ENCODE measurements at places on chromosomes 1 and 21. TPM values are rescaled to one million over a fixed set of nuclear protein-coding genes. Genes with fewer than 3 reads are reported as not detected.

- DNase-seq, result peak; percentile 64
Observed at GRCh38 chr1:67332653-67333529, 25.2 kb downstream of the IL12RB2 start.

GRCh38 chr1:223308136-223308535 is 55.8 kb downstream of the SUSD4 start:
- no peak for DNase-seq

GRCh38 chr1:20883766-20884165 is 96.7 kb upstream of the HP1BP3 start:
- no peak for DNase-seq

- peak; percentile 47 for DNase-seq
Observed at GRCh38 chr1:200262326-200262965, 147.4 kb downstream of the ZNF281 start.

Gene TPTE
- total RNA-seq, result not detected

- DNase-seq, result peak; percentile 67
Observed at GRCh38 chr21:46097336-46098293, at the start of gene COL6A2. Gene COL6A2, plus strand, starts transcription at chr21:46098112.

DNA sequence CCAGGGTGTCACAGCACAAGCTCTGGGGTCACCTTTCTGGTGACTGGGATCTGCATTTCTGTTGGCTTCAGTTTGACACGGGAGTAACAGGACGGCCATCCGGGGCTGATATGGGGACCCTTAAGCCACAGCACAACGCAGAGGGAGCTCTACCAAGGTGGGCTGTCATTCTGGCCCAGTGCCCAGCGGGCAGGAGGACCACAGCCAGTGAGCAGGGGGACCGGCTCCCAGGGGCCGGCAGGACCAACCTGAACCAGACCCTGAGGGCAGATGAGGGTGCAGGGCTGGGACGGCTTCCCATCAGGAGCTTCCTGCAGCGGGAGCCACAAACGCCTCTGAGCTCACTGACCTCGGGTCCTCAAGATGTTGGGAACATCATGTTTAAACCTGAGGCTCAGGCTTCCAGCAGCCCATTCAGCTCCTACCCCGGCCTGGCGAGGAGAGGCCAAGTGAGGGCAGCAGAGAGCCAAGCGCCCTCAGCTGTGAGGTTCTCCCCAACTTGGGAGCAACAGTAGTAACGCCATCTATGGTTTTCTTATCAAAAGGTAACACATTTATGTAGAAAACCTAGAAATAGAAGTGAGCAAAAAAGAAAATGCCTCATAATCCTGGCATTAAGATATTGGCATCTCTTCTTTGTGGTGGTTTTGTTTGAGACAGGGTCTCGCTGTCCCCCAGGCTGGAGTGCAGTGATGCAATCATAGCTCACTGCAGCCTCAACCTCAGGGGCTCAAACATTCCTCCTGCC is 26.8 kb downstream of the TMEM201 start:
- DNase-seq, result peak; percentile 71

DNA sequence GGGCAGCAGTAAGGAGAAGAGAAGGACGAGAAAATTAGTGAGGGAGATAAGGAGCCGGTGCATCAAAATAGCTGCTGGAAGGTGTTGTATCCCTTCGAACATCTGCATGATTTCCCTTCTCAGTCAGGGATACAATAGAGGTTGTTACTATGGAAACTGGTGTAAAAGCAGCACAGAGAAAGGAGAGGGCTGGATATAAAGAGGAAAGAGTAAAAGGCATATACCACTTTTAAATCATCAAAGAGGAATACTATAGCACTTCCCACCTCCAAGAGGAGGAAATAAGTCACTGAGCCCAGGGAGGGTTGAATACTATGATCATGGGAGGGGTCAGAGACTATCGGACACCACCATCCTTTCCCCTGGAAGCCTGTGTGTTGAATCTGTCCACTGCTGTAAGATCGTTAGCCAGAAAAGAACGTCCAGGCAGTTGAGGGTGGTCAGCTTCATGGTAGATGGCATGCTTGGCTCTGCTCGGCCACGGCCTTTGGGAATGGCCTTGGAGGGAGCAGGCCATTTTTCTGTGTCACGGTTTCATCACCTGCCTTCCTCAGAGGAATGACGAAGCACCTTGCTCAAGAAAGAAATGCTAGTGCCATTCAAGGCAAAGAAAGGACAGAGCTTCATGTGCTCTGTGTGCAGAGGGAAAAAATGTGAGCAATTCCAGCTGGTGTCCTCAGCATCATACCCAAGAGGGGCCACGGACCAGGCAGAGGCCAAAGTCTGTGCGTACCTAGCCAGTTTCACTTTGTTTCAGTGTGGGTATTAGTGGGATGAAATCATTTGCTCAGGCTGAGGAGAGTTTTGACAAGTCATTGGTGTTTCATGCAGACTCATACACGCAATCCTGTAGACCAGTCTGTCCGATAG is 64.2 kb downstream of the IRF2BP2 start:
- DNase-seq, result no peak

Gene IFI44L
- 22.5 TPM for total RNA-seq

DNA sequence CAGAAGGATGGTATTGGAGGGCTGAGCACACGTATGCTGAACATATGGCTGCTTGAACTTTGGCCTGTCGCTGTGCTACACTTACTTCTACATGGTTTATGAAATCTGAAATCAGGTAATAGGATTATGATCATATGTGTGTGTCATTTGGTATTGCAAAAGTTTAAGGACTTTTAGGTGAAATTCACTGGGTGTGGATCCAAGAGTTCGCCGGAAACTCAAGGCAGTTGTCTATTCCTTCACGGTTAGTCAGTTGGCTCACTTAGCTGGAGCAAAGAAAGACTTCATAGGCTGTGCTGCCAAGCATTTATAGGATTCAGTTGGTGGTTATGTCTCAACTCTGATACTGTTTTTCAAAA is 927 bp downstream of the UAP1 start:
- no peak for DNase-seq

Gene INSRR
- 0.47 TPM for total RNA-seq

DNA sequence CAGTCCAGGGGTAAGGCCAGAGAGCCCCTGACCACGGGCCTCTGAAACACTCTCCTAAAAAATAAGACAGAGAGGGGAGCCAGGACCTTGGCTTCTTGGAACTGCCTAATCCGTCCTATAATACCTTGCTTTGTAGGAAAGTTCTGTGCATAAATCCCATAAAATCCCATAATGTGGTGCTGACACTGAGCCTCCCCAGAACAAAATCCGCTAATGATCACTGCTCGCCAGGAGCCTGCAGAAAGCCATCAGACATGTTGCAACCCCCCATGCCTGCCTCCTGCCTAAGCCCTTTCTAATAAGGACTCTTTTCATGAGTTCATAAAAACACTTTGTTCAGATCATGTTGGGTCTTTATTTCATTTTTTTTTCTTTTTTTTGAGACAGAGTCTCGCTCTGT is 9.3 kb upstream of the DHRS3 start:
- DNase-seq, result no peak

GRCh38 chr1:53348486-53349368 is 20.9 kb upstream of the LRP8 start:
- no peak for DNase-seq

Gene MCOLN3
- 0.25 TPM for total RNA-seq

Gene C21orf58
- total RNA-seq, result 23.9 TPM

DNA sequence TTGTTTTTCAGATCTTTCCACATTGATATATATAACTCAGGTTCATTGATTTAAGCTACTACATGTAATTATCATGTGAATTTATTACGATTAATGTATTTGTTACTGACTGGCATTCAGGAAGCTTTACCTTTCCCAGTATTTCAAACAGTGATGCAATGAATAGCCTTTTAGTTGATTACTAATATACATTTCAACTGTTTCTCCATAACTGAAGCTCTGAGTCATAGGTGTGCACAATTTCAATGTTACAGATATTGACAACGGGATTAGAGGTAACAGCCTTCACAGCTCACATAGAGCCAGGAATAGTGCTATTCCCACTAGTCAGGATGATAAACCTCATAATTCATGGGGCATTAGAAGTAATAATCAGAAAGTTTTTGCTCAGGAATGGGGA is 25.1 kb downstream of the RAVER2 start:
- DNase-seq, result no peak

Gene MSTO1
- total RNA-seq, result 52.3 TPM

Gene CA14
- not detected for total RNA-seq

- no peak for DNase-seq
Observed at GRCh38 chr1:57381426-57381825, 42.4 kb downstream of the DAB1 start.

- DNase-seq, result no peak
Observed at GRCh38 chr21:32197896-32198295, 81.0 kb downstream of the MIS18A start.

GRCh38 chr1:63686696-63687095 is 87.1 kb upstream of the ROR1 start:
- DNase-seq, result no peak

GRCh38 chr21:33802481-33802880 is 113.1 kb downstream of the ATP5PO start:
- DNase-seq, result no peak

Gene CBR3
- total RNA-seq, result 14.8 TPM

DNA sequence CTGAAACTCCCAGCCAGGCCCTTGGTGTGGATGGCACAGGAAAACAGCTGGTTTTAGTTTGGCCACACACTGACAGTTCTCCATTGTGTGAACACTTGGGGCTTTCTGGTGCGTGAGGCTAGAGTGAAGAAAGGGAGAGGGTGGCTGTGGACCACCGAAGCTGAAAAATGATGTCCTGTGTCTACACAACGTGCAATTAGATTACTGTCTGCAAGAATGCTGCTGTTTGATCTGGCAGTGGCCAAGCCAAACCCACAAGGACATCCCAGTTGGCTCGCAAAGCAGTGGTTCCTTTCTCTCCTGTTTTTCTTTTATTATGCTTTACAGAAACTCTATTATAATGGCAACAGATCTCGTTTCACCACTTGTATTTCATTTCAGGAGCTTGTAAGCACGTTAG is 58.9 kb downstream of the ERG start:
- DNase-seq, result no peak

DNA sequence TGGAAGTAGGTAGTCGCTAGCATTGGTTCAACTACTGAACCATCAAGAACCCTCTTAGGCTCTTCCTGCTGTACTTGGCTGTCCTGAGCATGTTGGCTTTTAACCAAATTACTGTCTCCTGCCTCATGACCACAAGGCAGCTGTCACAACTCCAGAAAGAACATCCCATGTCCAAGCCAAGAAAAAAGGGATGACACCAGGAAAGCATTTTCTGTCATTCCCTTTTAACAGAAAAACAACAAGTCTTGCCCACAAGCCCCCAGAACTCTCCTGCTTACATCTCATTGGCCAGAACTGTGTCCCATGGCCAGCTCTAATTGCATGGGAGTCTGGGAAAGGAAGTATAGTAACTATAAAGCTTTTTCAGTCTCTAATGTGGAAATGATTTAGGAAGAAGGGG is 2.4 kb upstream of the RNU5D-1 start:
- DNase-seq, result no peak

DNA sequence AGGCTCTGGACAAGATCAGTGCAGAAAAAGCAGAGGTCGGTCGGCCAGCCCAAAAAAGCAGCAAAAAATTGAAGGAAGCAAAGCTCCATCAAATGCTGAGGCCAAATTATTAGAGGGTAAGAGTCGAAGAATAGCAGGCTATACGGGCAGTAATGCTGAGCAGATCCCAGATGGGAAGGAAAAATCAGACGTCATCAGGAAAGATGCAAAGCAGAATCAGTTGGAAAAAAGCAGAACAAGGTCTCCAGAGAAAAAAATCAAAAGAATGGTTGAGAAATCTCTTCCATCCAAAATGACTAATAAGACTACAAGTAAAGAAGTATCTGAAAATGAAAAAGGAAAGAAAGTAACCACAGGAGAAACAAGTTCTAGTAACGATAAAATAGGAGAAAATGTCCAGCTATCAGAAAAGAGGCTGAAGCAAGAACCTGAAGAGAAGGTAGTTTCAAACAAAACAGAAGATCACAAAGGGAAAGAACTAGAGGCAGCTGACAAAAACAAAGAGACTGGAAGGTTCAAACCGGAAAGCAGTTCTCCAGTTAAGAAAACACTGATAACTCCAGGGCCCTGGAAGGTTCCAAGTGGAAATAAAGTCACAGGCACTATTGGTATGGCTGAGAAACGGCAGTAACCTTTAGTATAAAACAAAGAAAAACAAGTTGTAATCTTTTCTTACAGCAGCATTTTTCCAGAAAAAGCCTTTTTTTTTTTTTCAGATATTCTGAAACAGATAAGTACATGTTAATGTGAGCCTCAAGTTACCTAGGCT is 75.7 kb downstream of the PHTF1 start:
- no peak for DNase-seq

GRCh38 chr1:107782217-107782845 is 182.6 kb downstream of the VAV3 start:
- peak; percentile 48 for DNase-seq

Gene CLDN14
- total RNA-seq, result not detected

DNA sequence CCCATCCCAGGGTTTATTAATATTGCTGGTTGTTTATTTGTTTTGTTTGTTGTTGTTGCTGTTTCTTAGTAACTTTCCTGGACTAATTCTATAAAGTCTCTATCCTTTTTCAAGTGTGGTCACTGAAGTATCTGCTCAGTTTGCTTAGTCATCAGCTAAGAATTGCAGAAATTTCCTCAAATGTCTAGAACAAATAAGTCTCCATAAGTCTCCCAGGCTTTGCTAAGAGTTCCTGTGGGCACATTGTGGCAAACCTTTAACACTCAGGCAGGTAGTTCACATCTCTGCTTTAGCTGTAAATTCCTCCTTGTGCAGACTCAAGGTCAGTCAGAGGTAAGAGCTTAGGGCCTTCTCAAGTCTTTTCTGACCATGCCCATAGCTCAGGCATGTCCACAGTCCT is 38.9 kb upstream of the C1orf185 start:
- DNase-seq, result no peak

DNA sequence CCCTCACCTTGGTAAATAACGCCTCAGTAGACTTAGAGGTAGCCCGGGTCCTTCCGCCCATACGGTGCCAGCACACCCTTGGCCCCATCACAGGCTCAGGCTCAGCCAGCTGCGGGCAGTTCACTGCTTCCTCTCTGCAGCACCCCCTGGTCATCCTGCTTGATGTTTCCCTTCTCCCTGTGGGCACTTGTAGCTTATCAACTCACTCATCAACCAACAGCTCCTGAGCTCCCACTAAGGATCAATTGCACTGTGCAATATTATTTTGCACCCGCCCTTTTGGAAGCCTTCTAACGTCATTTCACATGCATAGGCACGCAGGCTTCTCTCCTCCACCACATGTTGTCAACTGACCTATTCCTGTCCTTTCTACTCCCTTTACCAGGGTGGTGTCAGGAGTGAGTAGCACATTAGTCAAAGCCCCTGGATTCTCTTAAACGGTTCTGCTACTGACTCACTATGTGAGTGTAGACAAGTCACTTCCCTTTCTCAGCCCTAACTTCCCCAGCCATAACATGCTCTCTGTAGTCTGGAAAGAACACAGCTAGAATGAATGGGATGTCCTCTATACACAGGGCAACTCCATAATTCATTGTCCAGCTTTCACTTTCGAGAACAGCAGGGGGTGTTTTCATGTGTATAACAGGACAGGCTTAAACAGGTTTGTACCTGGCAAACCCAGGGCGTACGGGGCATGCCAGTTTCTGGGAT is 47.1 kb upstream of the IRF2BP2 start:
- DNase-seq, result peak; percentile 37

Gene INKA2
- 1.7 TPM for total RNA-seq

Gene SHE
- total RNA-seq, result not detected

Measured in activated CD8-positive, alpha-beta T cell treated with anti-CD3 and anti-CD28 coated beads for 36 hours (primary cell).